ENCODE measurements at places on chromosomes 7 and 10. TPM values are rescaled to one million over a fixed set of nuclear protein-coding genes. Genes with fewer than 3 reads are reported as not detected.

The AOC1 gene
- 0.59 TPM for total RNA-seq

The TMEM176A gene
- 8.8 TPM for total RNA-seq

The CRYGN gene
- not detected for total RNA-seq

The SUFU gene
- total RNA-seq = 7.4 TPM

The TAS2R3 gene
- 3.6 TPM for total RNA-seq

The INSYN2A gene
- 0.30 TPM for total RNA-seq

The VWC2 gene
- 0.49 TPM for total RNA-seq
